Endothelial cell of coronary artery (primary cell): ENCODE measurements at places on chromosomes 5 and 9. TPM values are rescaled to one million over a fixed set of nuclear protein-coding genes. Genes with fewer than 3 reads are reported as not detected.

LHX3 gene
- not detected in 2 replicates for total RNA-seq

C9orf50 gene
- 0.09 TPM in 1 of 2 replicates, not detected in the other for total RNA-seq

MLANA gene
- not detected in 2 replicates for total RNA-seq

IL33 gene
- total RNA-seq: 39.9 and 138 TPM in 2 replicates

RNF130 gene
- 17.4 and 34.2 TPM in 2 replicates for total RNA-seq

FRMD3 gene
- total RNA-seq: 2.3 and 14.8 TPM in 2 replicates

TICAM2 gene
- 0.45 and 1.5 TPM in 2 replicates for total RNA-seq

TRPM6 gene
- total RNA-seq: under 0.01 TPM in 2 replicates

ARL14EPL gene
- total RNA-seq: 0.18 TPM in 1 of 2 replicates, not detected in the other

SLC6A3 gene
- total RNA-seq: not detected in 2 replicates

CTXN3 gene
- total RNA-seq: not detected in 2 replicates

PCDHGA10 gene
- total RNA-seq: 3.3 and 3.9 TPM in 2 replicates

XRCC4 gene
- total RNA-seq: 6.2 and 9.6 TPM in 2 replicates

RASEF gene
- total RNA-seq: under 0.01 and 0.09 TPM in 2 replicates

SLCO6A1 gene
- under 0.01 TPM in 1 of 2 replicates, not detected in the other for total RNA-seq

TRAF1 gene
- total RNA-seq: 1.5 and 1.7 TPM in 2 replicates

C5 gene
- 1.6 and 1.7 TPM in 2 replicates for total RNA-seq

MACIR gene
- total RNA-seq: 9.3 and 14.0 TPM in 2 replicates

FAM114A2 gene
- 21.5 and 34.5 TPM in 2 replicates for total RNA-seq

RFX3 gene
- total RNA-seq: 5.0 and 7.1 TPM in 2 replicates

PCDHB4 gene
- 0.09 TPM in 2 replicates for total RNA-seq

HAVCR2 gene
- total RNA-seq: 0.19 TPM in 1 of 2 replicates, not detected in the other

MYOZ3 gene
- total RNA-seq: 0.18 and 0.94 TPM in 2 replicates

SLC6A18 gene
- not detected in 2 replicates for total RNA-seq

LHX2 gene
- not detected in 2 replicates for total RNA-seq

NDST1 gene
- 39.4 and 62.3 TPM in 2 replicates for total RNA-seq

SLC34A1 gene
- not detected in 2 replicates for total RNA-seq

NIM1K gene
- 0.09 TPM in 1 of 2 replicates, not detected in the other for total RNA-seq

CYLC2 gene
- not detected in 2 replicates for total RNA-seq

PCDHGA3 gene
- total RNA-seq: 0.54 and 1.9 TPM in 2 replicates

MRRF gene
- 34.3 and 34.9 TPM in 2 replicates for total RNA-seq

PIK3R1 gene
- total RNA-seq: 20.6 and 38.2 TPM in 2 replicates

TEX48 gene
- not detected in 2 replicates for total RNA-seq

AUH gene
- total RNA-seq: 9.2 and 13.3 TPM in 2 replicates

SMIM33 gene
- not detected in 2 replicates for total RNA-seq

DNAJC18 gene
- total RNA-seq: 5.3 and 9.4 TPM in 2 replicates

BTNL8 gene
- total RNA-seq: not detected in 2 replicates

C9 gene
- total RNA-seq: 0.27 TPM in 1 of 2 replicates, not detected in the other

COL23A1 gene
- total RNA-seq: not detected in 2 replicates

PCDHAC2 gene
- total RNA-seq: 0.09 and 2.4 TPM in 2 replicates

SLC46A2 gene
- not detected in 2 replicates for total RNA-seq

STPG3 gene
- total RNA-seq: not detected in 2 replicates

PCDHGA7 gene
- total RNA-seq: 1.4 and 2.2 TPM in 2 replicates

NPM1 gene
- total RNA-seq: 1,513 and 1,659 TPM in 2 replicates

COL27A1 gene
- 7.3 and 11.5 TPM in 2 replicates for total RNA-seq

CDH12 gene
- not detected in 2 replicates for total RNA-seq

PHF24 gene
- total RNA-seq: not detected in 2 replicates

ARSI gene
- total RNA-seq: 0.09 and 0.28 TPM in 2 replicates

CFAP90 gene
- not detected in 2 replicates for total RNA-seq

RRAGA gene
- 35.4 and 44.1 TPM in 2 replicates for total RNA-seq

FAM221B gene
- total RNA-seq: not detected in 2 replicates
